Anterior cingulate cortex (tissue), 58 donors: ENCODE measurements at places on chromosomes 13 and 19.
A peak's percentile ranks its signal among the peaks of the same experiment; 100 is the strongest.

GRCh38 chr19:10882108-10882457 lies 10.7 kb downstream of the CARM1 start:
- DNase-seq = no peak

- DNase-seq = no peak
These were observed 110.1 kb upstream of the RXFP2 start for GRCh38 chr13:31629085-31629780.

DNA sequence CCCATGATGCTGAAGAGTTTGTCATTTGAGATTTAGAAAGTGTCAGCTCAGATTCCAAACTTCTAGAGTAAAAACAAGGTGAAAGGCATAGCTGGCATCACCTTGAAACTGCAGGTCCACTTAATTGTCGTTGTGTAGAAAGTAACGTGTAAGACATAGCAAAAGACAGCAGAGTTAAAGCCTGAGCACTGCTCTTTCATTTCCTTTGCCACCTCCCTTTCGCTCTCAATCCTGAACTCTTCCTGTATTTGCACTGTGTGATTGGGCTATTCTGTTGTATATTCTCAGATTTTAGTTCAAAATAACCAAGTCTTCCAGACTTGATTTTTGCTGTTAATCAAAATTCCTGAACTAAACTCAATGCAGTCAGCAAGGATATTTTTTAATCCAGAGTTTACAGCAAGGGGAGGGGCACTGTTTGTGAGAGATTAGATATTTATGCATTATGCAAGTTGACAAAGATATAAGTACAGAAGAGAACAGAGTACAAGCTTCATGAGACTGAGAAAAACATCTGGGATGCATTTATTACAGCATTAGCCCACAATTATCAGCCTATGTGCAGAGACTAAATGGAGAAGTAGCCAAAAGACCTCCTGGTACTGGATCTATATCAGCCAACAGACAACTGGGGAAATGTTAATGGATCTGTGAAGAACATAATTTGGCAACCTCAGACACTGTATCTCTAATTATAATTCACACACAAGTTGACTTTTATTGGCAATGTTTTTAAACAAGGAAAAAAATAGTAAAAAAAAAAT lies 328.6 kb downstream of the SUCLA2 start:
- DNase-seq = no peak

DNA sequence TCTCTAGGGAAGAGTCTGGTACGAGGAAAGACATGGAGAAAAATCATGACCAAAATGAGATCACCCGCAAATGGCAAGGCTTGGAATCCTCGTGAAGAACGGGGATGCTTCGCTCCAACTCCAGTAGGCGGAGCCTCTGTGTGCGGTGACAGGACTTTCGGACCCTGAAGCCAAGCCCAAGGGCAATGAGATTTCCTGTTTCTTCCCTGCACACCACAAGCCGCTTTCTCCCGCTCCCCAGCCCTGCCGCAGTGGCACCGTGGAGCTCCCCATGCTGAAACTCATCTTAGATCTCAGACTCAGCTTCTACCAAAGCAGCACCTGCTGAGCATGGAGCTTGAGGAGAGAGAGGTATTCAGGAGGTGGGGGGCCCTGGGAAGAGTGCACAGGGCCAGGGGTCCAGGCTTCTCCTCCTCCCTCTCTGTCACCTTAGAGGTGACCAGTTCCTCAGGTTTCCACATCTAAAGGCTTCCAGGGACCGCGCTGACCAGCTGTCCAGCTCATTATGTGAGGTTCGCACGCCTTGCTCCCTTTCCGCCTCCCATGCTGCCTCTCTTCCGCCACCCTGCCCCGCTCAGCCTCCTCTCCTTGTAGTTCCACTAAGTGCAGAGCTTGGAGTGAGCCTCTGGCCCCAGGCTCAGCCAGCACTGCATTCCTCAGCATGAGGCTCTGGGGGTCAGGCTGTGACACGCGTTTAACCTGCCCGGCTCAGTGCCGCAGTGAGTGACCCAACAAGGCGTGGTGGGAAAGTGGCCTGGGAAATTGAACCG lies 153.8 kb upstream of the SOX1 start:
- no peak for DNase-seq

DNA sequence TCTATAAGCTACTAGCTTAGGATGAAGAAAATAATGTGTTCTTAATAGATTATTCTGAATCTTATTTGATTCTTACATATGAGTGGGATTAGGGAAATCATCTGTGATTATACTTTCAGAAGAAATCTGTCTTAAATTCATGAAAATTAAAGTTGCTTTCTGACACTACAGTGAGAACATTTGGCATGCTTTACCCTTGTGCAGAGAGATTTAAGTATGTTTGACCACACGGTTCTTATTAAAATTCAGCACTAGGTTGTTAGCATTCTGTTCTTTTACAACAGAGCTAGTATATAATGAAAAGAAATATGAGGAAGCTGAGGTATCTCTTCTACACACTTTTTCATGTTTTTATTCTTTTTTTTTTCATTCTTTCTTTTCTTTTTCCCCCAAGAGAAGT lies 2723.9 kb downstream of the PCDH9 start:
- DNase-seq = no peak

- peak; percentile 11 for DNase-seq
These were observed 24.6 kb downstream of the NOSIP start for GRCh38 chr19:49555600-49556411.

GRCh38 chr13:113009743-113010509 lies 40.9 kb downstream of the MCF2L start:
- no peak for DNase-seq

- no peak for DNase-seq
These were observed 1.3 kb downstream of the CSNK1G2 start for GRCh38 chr19:1942078-1942933.

DNA sequence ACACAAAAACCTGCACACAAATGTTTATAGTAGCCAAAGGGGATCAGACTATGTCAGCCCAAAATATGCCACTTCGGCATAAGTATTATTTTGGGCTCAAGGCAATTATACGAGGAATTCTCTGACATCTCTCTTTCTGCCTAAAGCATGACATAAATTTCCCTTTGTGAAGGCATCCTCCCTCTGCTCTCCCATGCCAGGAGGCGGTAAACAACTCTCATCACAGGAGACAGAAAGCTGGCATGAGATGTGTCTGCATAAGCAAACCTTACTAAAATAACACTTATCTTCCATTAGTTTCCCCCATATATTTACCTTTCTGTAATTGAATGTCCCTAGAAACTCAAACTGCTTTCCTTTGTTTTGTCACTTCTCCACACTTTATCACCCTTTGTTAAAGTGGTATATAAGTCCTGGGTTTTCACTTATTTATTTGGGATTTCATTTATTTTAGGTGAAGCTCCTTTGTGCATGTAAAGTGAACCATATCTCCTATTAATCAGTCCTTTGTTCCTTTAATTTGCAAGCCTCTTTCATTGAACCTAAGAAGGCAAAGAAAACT lies 68.3 kb downstream of the LACC1 start:
- DNase-seq = no peak

- DNase-seq = no peak
These were observed 207.9 kb downstream of the TM9SF2 start for GRCh38 chr13:99709134-99709533.

DNA sequence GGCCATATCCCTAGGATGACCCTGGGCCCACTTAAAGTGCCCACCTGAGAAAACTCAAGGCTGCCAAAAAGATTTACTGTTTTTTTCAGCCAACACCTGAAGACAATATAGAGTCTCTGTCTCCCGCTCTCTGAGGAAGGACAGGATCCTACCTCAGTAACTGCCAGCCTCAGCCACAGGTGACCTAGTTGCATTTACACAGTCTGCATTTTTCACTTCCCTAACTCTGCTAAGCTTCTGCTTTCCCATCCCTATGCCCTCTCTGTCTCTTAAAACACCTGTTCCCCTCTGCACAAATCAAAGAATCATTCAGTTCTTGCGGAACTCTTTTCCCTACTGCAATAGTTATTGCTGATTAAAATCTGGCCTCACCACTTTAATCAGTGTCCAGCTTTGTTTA lies 609.5 kb downstream of the UQCRFS1 start:
- no peak for DNase-seq

GRCh38 chr13:113536461-113537110 lies 46.1 kb upstream of the DCUN1D2 start:
- DNase-seq = no peak

- no peak for DNase-seq
These were observed 32.2 kb downstream of the SLAIN1 start for GRCh38 chr13:77729502-77730221.

DNA sequence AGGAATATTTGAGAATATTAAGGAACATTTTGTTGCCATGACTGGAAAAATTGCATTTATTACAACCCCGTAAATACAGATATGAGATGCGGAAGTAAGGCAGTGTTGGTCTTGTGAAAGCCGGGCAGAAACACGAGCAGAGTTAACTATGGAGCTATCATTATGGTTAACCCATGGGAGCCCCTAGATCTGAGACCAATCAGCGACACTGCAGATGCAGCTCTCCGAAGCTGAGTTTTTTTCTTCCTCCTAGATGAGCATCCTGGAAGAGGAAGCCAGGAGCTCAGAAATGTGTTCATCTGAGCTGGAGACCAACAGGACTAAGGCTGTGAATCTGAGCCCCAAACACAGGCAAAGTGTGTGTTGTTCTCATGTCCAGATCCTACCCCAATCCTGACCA lies 123.0 kb upstream of the KL start:
- no peak for DNase-seq

DNA sequence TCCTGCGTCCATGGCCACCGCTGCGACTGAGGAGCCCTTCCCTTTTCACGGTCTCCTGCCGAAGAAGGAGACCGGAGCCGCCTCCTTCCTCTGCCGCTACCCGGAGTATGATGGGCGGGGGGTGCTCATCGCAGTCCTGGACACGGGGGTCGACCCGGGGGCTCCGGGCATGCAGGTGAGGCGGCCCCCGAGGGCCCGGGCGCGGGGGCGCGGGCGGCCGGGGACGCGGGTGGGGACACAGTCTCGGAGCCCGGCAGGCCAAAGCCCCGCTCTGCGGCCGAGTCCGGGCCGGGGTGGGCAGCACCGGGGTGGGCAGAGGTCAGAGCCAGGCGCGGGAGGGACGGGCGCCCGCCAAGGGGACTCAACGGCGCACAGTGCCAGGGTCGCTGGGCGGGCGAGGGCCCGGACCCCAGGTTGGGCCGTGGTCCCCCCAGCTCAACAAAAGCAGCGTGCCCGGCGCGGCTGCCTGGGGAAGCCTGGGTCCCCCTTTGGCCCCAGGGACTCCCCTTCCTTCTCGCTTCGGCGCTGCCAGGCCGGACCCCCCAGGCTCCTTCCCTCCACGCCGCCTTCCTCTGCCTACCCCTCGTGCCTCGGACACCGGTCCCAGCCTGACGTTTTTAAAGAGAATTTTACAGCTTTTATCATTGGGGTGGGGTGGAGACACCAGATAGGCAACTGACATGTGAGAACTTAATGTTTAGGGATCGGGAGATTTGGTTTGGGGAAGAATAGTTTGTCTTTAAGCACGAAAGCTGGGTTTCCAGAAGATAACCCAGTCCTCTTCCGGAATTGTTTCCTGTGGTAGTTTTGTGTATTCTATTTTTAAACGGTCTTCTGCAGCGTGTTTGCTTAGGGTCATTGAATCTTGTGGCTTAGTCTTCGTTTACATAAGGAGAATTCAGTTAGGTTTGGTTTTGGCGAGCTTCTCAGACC lies 509 bp downstream of the TPP2 start:
- DNase-seq = no peak

DNA sequence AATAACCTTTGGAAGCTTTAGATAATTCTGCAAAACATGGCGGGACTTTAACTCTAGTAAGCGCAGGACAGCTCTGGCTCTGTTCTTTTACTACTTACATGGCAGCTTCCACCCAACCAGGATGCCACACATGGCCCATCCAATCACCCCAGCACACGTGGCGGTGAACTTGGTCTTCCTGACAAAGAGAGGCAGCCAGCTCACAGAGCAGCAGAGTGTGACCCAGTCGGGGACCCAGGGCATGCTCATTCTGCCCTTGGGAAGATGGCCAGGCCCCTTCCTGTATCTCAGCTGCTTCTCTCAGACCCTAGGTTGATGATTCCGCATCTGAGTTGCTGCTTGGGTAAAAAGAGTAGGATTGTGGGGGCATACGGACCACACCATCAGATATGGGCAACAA lies 172.1 kb downstream of the USP12 start:
- DNase-seq = no peak

GRCh38 chr19:2122982-2123381 lies 26.3 kb downstream of the IZUMO4 start:
- DNase-seq = no peak

DNA sequence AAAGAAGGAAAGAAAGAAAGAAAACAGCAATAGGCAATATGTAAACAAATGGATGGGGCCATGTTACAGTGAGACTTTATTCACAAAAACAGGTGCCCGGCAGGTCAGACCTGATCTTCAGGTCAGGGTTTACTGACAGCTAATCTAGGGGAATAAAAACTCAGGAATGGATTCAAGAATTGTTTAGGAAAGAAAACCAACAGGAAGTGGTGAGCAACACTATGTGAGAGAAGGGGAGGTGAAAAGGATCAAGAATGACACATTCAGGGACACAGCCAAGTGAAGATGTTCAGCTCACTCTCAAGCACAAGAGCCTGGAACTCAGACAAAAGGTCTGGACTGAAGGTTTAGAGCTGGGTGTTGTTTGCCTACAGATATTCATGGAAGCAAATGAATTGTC lies 244.5 kb downstream of the EFNB2 start:
- DNase-seq = no peak

DNA sequence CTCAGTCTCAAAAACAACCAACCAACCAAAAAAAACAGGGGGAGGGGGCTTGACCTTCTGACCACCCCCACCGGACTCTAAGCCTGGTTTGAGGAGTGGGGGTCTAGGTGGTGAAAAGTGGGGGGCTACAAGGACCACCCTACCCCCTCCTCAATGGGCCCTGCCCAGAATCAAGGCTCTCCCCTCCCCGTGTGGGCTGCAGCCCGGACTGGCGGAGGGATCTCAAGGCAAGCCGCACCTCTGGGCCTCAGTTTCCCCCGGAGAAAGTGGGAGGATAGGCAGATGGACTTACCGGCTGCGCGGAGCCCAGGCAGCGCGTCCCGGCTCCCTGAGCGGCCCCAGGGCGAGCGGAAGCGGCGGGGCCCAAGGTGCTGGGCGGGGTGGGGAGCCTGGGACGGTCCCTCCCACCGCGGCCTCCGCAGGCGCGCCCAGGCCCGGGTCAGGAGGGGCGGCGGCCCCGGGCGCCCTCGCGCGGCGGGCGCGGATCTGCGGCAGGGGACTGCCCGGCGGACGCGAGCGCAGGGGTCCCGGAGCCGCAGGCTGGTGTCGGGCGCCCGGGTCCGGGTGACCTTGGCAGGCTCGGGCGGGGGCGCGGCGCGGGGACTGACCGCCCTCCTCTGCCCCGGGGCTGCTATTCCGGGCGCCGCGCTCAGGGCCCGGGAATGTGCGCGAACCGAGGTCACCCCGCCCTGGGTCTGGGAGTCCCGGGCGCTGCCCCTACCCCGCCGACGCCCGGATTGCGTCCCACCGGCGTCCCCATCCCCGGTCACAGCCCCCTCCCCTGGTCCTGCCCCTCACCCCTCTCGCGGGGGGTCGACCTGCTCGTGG lies at the start of gene ADAMTSL5:
Gene ADAMTSL5 (minus strand): TSS at position 349 of the 828 bp plus-strand sequence. CDS start 2,076 bp downstream, outside the sequence.
- no peak for DNase-seq
